ENCODE measurements at places on chromosomes 3 and 15.

DNA sequence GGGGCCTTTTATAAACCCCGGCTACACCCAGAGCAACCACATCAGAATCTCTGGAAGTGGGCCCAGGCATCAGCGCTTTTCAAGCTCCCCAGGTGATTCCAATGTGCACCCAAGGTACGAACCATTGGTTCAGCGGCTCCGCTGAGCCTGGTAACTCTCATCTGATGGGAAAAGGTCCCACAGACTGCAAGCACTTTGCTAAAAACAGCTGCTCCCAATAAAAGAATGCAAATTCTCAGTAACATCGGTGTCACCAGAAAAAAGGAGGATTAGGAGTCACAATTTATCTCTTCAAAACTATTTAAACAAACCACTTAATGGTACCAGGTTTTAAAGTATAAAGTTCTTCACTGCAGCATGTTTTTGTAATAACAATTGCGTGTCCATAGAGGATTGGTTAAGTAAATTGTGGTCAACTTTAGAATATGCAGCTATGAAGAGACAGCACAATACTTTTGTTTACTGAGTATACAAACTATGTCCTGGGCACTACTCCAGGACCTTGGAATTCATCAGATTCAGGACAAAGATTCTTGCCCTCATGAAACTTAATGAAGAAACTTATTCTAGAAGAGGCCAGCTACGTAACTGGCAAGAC lies 660.7 kb upstream of the ADAMTS9 start:
- no peak for DNase-seq

DNA sequence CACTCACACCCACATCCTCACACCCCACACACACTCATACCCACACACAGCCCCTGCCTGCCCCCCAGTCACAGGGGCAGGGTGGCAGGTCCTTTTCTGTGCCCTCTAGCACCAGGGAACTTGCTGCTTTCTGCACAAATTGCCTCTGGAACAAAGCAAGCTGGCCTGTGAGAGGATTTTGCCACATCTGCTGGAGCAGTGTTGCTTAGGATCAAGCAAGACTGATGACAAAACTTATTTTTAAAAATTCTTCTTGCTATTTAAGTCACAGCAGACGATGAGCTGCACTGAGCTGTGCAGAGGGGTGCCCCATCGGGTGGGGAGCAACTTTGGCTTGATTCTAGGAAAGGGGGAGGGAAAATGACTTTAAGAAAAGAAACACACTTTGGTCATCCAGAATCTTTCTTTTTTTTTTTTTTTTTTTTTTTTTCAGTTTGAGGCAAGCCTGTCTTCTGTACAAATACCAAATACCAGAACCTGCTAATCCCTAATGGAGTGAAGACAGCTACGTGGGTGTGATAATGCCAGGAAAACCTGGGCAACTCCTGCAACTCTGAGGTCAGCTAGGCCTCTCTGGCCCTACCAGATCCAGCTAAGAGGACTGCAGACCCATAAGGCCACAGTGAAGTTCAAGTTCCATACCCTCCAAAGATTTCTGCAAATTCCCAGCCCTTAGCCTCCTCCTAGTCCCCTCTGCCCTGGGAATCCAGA lies 195.3 kb downstream of the ABHD5 start:
- DNase-seq: no peak

- no peak for DNase-seq
Measured at GRCh38 chr15:83205725-83206324, 1.8 kb downstream of the HDGFL3 start.

GRCh38 chr3:196292286-196292923 lies 4.9 kb upstream of the PCYT1A start:
- DNase-seq: no peak

DNA sequence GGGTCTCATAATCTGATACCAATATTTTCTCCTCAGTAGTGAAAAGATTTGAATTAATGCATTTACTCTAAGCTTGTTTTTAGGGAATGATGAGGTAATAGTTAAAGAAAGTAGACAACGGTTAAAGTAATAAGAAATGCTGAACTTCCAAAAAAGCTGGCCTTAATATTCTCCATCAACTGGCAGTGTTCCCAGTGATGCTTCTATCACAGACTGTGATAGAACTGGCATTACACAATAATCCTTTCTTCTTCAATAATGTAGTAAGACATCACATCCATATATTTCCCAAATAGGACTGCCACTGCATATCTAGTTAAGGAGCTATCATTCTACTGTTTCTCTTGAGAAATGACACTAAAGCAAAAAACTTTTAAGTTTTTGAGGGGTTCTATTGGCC lies 188.7 kb downstream of the IL5RA start:
- no peak for DNase-seq

DNA sequence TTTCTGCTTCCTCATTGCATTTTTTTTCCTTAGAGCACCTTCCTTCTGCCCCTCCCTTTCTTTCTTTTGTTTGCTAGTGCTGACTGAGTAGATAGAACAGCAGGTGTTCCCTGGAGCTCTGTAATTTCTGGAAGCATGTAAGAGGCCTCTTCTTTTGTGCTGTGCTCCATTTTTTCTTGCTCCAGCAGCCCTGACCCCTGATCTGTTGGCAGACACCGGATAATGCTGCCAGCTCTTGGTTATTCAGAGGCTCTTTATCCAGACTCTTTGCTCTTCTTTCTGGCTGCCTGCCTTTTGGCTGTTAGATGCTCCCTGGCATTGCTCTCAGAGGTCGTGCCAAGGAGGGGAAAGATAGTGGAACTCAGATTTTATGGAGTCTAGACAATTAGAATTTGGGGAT lies 104.4 kb upstream of the RBMS3 start:
- no peak for DNase-seq

GRCh38 chr3:174051191-174051590 lies 653.6 kb downstream of the NLGN1 start:
- DNase-seq: no peak

DNA sequence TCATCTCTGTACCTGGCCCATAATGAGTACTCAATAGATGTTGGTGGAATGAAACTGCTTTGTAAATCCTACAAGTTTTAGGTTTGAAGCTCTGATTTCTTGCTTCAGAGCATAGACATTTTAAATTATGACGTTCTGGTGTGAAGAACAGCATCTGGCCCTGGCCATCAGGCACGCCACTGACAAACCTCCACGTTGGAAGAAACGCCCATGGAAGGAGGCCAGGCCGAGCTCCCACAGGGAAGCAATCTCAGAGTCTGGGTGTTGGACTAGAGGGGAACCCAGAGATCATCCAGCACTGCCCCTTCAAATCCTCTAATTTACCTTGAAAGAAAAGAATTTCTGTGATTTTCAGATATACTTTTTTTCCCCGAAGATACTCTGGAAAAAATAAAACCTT lies 328.1 kb upstream of the RGMA start:
- no peak for DNase-seq

- no peak for DNase-seq
Measured at GRCh38 chr15:85702321-85703101, 92.2 kb downstream of the KLHL25 start.

- no peak for DNase-seq
Measured at GRCh38 chr3:171789759-171790505, 20.4 kb downstream of the PLD1 start.

- no peak for DNase-seq
Measured at GRCh38 chr3:194382196-194382891, 12.8 kb upstream of the LRRC15 start.
